ENCODE measurements at places on chromosomes 3 and 15.

DNA sequence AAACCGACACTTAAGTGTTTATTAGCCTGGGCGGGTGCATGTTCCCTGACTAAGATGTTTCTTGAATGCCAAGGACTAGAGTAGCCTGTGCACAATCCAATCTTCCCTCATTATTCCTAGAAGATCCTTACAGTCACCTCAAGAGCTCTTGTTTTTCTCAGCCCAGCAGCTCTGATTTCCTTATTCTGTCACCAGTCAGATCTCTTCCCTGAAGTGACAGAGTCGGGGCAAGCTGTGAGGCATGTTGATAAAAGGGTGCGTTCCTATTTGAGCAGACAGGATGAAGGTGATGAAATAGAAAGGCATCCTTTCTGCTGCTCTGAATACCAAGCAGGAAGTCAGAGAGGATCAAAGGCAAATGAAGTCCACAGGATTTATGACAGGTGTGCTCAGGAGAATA is 125.6 kb upstream of the MCTP2 start:
- no peak for DNase-seq

GRCh38 chr3:23710555-23710954 is 95.2 kb upstream of the UBE2E1 start:
- no peak for DNase-seq

DNA sequence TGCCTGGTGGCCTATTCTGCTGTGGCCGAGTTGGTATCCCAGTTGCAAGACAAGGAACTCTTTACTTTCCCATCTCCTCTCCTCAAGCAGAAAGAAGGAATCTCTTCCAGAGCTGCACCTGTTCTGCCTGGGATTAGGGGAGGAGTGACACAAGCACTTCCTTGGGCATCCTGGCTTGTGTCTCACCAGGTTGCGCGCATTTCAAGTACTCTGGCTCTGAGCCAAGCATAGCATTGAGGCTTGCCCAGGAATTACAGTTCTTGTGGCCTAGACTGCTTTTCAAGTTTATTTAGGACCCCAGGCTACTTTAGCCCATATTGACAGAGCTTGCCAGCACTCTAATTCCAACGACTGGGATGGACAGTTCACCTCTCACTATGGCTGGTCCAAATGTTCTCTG is 150.5 kb downstream of the RSRC1 start:
- no peak for DNase-seq

- DNase-seq: no peak
Observed at GRCh38 chr3:177598097-177598833, 401.0 kb upstream of the TBL1XR1 start.

DNA sequence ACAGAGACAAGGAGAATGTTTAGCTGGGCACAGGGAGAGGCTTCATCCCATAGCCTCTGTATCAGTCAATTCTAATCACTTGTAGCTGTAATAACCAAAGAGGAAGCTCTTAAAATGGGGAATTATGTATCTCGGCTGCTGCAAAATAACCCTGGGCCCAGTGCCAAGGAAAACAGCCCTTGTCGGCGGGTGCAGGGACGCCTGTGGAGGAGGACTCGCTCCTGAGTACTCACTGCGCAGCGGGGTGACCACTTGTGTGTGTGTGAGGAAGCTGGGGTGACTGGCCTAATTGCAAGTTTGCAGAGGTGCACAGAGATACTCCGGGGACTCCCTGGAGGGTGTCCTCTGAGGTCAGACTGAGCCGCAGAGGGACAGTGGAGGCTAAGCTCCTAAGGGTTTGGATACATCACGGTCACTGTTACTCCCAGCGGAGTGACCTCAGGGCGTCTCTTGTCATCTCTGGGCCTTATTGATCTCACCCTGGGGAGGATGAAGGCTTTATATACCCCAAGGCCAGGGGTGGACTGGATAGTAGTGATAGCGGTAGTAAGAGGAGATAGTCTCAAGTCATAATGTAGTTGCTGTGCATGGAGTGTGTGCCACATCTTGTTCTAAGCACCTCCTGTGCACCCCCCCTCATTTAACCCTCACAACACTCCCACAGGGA is 37.2 kb downstream of the SLC6A6 start:
- no peak for DNase-seq

DNA sequence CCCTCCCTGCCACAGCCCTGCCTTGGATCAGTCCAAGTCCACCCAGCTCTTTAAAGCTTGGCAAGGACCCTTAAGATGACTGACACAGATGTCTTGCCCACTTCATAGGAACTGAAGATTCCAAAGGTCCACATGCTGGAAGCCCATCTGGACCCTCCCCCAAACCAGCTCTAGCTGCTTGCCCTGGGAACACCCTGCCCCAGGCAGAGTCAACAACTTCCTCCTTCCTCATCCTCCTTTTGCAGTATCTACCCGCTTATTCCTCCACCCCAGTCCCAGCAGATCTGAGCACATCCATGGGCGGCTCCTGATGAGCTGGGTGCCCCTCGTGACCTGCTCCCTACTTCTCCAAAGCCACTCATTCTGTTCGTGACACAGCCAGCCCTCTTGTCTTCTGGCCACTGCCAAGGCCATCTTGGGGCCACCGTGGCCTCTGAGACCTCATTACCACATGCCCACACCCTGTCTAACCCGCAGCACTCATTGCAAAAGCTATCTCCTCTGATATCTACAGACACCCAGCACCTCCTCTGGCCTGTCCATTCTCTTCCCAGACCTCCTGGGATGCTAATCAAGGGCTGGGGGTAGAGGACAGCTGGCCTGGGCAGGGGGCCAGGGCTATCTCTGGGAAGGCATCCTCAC is 2.0 kb upstream of the PFKFB4 start:
- no peak for DNase-seq

GRCh38 chr15:80953001-80953952 is 36.3 kb downstream of the MESD start:
- no peak for DNase-seq

DNA sequence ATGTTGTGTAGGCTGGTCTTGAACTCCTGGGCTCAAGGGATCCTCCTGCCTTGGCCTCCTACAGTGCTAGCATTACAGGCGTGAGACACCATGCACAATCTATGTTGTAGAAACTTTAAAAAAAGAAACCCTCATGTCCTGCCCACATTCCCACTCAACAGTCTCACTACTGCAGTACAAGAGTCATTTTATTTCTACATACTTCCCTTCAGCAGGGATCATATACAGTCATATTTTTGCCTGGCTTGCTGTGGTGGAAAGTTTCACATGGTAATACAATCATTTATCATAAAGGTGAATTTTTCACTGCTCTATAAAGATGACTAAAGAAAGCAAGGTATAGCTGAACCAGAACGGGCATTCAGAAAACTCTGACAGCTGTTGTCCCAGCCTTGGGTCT is 53.8 kb upstream of the PIK3CB start:
- DNase-seq: no peak

DNA sequence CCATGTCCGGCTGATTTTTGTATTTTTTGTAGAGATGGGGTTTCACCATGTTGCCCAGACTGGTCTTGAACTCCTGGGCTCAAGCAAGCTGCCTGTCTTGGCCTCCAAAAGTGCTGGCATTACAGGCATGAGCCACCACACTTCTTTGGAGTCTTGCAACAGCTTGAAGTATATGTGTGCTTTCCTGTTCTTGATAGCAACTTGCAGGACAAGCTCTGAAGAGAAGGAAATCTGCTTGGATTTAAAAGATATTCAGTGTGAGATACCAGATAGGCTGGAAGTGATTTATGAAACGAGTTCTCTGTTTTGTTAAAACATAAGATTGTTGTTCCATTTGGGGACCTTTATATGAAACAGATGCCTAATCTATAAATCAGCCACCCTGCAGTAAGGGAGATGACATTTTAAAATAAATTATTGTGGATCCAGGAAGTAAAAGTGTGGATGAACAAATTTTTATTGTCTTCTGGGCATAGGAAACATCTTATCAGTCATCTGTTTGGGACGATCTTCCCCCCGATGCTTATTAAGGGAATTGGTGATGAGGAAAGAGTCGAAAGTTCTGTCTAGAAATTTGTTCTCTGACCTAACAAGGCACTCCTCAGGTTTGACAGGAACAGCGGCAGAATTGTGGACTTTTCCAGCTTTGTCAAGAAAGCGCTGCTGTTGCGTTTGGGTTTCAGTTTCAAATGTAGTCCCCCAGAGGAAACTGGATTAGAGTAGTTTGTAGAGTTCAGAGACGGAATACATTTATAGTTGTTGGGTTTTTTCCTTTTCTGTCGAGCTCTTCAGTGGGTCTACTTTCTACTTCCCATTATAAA is 53.7 kb upstream of the MAGI1 start:
- DNase-seq: no peak

- no peak for DNase-seq
Observed at GRCh38 chr3:7562892-7563291, 702.0 kb downstream of the GRM7 start.

DNA sequence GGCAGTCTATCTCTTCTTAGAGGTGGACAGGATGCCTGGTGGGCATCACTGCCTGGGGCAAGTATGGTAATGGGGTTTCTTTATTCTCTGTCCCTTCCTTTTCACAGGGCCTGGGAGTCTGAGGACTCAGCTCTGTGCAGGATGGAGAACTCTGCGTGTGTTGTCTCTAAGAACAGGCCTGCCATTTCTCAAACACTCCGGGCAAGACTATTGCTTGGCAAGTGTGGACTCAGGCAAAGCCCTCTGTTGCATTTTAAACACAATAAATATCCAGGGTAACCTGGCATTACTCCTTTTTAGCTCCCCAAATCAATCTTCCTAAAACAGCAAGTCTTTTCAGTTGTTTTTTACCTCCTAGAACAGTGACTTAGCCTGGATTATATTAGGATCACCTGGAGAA is 185.1 kb upstream of the ROPN1 start:
- no peak for DNase-seq

DNA sequence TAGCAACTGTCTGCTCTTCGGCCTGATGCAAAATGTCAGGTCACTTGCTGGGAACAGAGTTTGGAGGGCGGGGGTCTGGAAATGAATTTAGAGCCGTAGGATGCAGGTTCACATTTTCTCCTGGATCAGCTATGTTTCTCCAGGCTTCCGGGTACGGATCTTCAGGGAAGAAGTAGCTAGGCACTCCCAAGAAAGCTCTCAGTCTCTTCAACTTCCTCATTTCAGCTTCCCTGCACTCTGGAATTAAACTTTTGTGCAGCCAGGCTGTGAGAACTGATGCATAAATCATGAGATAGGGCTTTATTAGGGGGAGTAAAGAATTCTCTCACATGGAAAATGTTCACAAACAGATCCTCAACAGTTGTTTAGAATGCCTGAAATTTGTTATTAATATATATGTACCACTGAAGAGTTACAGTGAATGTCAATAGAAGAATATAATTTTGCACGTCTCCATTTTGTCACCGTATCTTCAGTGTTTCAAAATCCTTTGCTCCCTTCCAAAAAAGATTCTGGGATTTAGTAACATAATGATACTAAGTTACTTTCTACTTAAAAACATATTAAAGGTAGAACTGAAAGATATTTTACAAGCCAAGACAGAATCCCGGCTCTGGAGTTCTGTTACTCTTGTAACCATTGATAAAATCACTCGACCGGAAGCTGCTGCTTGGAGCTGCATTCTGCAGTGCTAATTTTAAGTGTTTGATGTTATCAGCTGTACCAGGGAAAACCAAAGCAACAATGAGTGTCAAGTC is 178.5 kb upstream of the P2RY1 start:
- no peak for DNase-seq

DNA sequence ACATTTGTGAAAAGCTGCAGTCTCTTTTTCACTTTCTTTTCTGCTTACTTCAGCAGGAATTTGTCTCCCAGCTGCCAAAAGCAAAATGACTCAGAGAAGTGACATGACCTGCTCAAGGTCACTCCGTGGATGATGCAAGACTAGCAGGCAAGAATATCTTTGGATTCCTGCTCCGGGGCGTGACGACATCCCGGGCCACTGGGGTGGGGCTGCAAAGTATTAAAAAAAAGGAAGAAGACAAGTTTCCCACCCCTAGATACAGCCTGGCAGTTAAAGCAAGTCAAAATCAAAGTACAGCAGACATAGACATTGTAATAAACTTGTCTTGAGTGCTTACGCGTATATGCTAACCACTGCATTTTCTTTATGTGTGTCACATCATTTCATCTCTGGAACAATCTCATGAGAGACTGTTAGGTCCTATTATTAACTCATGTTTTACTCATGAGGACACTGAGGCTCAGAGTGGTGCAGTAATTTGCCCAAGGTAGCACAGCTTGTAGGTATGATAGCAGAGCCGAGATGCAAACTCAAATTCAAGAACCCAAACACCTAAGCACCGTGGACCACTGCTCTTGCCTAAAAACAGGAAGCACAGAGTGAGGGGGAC is 485.2 kb upstream of the PROK2 start:
- DNase-seq: no peak

GRCh38 chr3:114626751-114627150 is 332.9 kb downstream of the TIGIT start:
- DNase-seq: no peak

DNA sequence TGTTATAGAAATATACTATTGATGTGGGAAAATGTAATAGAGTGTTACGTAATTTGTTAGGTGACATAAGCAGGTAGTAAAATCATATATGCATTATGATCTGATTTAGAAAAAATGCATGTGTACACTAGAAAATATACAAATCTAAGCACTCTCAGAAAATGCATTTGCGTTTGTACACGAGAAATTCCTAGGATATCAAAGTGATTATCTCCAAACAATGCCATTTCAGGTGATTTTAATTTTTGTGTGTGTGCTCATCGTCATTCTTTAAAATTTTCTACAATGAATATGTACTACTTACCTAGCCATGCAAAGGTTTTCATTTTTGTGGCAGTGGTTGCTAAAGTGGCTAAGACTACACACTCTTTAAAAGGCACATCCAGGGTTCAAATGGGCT is 140.8 kb upstream of the RAD18 start:
- no peak for DNase-seq

DNA sequence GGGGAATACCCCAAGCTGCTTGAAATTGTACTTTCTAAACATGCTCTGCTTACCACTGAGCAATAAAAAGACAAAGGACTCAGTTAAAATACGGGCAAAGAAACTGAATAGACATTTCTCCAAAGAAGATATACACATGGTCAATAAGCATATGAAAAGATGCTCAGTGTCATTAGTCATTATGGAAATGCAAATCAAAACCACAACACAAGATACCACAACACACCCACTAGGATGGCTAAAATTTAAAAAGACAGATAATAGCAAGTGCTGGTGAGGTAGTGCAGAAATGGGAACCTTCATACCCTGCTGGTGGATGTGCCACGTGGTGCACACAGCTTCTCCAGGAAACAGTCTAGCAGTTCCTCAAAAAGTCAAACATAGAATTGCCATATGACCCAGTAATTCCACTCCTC is 21.3 kb downstream of the LRIG1 start:
- no peak for DNase-seq

GRCh38 chr3:94520364-94520763 is 457.5 kb downstream of the NSUN3 start:
- DNase-seq: no peak

DNA sequence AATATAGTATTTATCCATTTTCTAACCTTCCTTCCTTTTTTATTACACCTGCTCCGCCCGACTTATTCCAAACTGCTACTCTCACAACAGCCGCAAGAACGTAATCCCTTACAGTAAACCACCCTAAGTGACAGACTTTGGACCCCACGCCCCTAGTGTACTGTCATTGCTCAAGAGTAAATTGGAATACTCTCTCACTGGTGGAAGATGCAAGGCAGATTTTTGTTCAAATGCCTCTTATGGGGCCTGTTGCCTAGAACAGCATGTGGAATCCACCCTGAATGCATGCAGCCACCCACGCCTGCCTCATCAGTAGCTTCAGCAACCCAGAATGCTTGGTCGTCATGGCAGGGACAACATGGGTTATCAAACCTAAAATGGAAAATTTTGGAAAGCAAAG is 226.2 kb upstream of the ST8SIA2 start:
- no peak for DNase-seq

All from stimulated activated CD4-positive, alpha-beta T cell treated with anti-CD3 and anti-CD28 coated beads, Interleukin-1b, Interleukin-23, amount 100 ng/mL, for 1 hour (primary cell).